ENCODE measurements at places on chromosomes 11 and 22.

DNA sequence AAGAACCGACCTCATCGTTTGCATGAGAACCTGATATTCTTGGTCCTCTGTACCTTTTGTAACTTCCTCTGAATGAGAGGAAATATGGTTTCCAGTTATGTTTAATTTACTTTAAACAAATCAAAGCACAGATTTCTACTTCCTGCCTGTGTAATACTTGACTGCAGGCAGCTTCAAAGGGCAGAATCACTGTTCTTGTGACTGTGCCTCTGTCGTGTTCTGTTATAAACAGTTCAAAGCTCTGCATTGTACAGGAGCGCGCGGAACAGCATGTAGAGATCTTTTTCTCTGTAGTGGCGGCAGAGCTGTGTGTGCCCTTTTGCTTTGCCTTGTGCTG, 73.2 kb upstream of the CLDN5 start:
- DNase-seq: no peak

DNA sequence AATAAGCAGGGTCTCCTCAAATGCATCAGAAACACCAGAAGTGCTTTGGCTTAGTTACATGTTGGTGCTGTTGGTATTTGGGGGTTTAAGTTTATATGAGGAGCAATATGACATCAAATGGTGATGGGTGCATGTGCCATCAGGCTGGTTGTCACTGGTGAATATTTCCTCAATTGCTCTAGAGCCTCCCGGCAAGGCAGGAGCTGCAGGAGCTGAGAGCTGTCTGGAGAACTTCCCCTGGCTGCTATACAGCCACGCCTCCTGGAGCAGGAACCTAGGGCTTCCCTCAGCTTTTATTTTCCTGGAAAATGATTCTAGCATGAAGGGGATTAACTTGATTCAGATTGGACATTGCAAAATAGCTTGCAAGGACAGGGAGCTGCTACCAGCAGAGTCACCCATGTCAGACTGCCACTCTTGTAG, 15.8 kb downstream of the IGLL5 start:
- DNase-seq: no peak

DNA sequence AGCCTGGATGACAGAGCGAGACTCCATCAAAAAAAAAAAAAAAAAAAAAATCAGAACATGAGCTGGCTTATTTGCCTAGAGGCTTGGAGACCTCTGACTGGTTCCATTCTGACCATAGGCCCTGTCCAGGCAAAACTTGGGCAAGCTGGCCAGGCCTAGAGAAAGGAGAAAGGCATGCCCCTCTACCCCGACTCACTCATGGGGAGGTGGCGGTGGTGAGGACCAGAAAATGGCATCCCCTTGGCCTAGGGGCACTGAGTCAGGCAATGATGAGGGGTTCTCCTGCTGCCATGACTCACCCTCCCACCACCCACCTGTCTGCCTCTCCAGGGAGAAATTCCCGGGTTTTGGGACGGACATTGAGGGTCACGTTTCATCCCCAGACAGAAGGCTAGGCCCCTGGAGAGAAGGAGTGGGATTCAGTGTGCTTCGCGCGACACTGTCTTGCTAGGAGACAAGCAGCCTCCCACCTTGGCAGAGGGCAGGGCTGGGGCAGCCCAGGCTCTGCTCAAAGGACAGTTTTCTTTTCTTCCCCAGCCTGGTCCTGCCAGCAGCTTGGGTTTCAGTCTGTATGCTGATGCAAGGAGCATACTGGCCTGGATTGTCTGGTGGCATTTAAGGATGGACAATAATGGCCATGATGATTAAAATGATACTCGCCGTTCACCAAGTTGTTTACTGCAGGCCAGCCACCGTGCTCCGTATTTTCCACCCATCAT, 17.2 kb downstream of the TOB2 start:
- no peak for DNase-seq

DNA sequence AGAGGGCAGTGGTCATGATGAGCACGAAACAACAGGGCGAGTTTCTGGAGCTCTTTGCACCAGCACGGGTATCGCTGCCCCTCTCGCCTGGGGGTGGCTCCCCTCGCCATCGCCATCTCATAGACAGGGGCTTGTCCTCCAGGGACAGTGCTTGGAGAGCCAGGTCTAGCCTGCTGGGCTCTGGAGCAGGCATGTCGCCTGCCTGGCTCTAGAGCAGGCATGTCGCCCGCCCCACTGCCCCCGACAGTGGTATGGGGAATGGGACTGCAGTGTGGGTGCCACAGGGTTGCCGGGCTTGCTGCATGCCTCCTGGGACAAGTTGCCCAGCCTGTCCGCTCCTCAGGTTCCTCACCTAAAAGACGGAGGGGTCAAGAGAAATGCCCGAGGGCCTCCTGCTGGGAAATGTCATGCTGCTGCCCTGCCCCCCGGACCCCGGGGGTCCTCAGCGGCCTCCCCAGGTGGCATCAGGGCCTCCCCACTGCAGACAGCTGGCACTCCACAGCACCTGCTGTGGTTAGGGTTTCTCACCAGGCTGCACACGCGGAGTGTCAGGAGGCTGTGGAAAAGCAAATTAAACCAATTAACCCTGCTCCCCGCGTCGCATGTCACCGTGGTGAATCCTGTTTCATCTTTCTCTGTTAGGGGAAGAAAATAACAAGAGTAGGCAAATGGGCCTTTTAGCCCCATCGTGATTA, 403.0 kb downstream of the TBC1D22A start:
- no peak for DNase-seq

DNA sequence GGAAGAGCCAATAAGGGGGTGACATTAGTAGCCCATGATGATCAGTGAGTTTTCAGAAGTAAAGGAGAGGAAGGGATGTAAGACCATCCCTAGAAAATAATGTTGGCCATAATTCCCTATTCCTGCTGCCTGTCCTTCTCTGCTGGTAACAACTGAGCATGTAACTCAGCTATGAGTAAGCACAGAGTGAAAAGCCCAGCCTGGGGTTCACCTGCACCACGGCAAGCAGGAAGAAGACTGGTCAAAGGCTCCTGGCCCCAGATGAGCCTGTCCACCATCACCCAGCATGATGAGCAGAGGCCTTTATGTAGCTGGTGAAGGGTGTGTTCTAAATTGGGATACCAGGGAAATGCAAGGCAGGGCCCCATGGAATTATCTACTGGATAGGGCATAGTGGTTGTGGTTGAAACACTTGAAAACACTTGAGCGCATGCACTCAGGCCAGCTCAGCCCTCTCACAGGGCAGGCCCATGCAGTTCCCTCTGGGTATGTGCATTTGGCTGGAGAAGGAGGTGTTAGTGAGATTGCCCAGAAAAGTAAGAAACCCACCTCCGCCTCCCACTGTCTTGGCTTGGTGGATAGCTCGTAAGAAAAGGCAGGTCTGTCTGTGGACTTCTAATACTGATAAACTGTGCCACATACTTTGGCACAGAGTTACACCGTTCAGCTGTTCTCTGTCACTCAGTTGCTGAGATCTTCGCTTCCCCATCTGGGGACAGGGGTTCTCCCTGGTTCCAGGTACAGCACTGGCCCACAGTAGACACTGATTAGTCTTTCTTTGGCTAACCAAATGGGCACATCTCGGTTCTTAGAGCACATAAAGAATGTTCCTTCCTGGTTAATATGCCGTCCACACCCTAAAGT, 86.8 kb downstream of the AMOTL1 start:
- DNase-seq: no peak

Measured in hippocampal formation (tissue), 2 donors.